Cardiac ventricle fibroblast (primary cell): ENCODE measurements at places on chromosomes 4 and X. TPM values are rescaled to one million over a fixed set of nuclear protein-coding genes. Genes with fewer than 3 reads are reported as not detected.

Gene ARHGEF38
- 0.15 TPM in 1 of 2 replicates, not detected in the other for total RNA-seq

Gene TCEAL2
- not detected in 2 replicates for total RNA-seq

Gene GYPE
- 0.50 and 1.2 TPM in 2 replicates for total RNA-seq

Gene DIAPH2
- 14.9 and 15.5 TPM in 2 replicates for total RNA-seq

Gene IL13RA1
- total RNA-seq: 46.7 and 52.0 TPM in 2 replicates

Gene SYTL4
- total RNA-seq: 1.3 and 2.0 TPM in 2 replicates

Gene APELA
- not detected in 2 replicates for total RNA-seq

Gene EDNRA
- 5.1 and 6.6 TPM in 2 replicates for total RNA-seq

Gene GPR82
- total RNA-seq: not detected in 2 replicates

Gene OTUD6A
- total RNA-seq: not detected in 2 replicates

Gene ODAM
- total RNA-seq: not detected in 2 replicates
